ENCODE measurements at places on chromosomes 5 and 9.

DNA sequence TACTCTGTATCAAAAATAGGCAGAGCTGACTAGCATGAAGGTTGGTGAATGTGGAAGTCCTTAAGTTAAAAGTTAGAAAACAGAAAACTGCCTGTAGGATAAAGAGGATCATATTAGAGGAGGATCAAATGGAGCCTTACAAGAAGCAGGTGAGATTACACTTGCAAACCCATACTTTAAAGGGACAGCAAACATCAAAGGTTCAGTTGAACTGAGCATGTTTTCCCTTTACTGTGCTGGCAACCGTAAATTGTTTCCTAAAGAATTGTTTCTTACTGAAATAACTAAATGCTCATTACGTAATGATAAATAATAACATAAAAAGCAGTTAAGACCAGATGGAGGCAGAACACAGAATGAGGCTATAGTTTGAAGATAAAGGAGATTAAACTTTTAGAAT, 465.3 kb upstream of the FTMT start:
- DNase-seq: no peak

DNA sequence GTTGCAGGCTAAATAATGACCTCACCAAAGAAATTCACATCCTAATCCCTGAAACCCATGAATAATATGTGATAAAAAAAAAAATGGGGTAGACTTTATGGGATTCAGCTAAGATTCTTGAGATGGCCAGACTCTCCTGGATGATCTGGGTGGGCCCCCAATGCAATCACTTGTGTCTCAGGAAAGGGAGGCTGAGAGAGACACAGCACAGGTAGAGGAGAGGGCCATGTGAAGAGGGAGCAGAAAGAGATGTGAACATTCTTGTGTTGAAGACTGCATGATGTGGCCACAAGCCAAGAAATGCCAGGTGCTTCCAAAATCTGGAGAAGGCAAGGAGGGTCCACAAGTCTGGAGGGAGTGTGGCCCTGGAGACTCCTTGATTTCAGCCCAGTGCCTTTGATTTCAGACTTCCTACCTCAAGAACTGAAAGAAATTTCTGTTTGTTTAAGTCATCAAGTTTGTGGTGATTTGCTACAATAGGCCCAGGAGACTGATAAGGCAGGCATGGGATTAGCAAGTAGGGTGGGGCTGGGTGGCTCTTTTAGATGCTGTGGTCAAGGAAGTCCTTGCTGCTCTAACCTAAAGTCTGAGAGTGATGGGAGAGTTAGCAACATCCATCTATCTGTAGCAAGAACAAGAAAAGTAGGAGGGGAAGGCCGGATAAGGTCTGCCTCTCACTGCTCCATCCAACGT, 86.6 kb upstream of the FAM120A start:
- no peak for DNase-seq

GRCh38 chr5:59137846-59138245, 555.0 kb downstream of the RAB3C start:
- no peak for DNase-seq

GRCh38 chr5:151002250-151002649, 18.1 kb upstream of the GPX3 start:
- DNase-seq: peak; percentile 71

- peak; percentile 29 for DNase-seq
Measured at GRCh38 chr5:65326922-65327321, 154.8 kb downstream of the ADAMTS6 start.

DNA sequence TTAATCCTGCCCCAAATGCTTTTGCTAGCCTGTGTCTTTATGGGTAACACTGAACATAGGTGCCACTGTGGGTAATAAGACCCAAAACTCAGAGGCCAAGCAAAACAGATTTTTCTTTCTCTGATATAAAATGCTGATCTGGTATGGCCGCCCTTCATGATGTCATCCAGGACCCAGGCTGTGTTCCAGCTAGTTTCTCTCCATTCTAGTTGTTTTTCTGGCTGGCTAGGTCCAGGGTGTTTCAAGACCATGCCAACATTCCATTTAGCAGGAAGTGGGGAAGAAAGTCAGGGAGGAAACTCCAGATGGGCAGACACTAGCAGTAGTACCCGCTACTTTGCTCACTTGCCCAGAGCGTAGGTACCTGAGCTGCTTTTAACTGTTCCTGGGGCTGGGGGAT, 183.9 kb upstream of the OTULINL start:
- DNase-seq: peak; percentile 77

DNA sequence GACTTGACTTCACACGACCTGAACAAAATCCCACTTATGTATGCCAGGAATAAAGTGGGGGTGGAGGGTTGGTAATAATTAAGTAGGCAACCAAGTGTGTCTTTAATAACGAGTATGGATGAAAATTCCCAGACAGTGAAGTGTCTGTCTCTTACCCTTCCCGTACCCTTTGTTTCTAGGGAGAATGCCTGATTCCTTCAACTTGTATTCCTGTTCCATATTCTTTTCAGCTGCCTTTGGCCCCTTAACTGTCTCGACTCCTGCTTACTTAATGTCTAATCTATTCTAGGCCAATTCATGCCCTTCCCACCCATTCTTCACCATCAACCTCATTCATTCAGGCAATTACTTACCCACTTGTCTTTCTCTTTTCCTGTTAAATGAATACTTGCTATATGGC, 380.5 kb downstream of the RAB3C start:
- no peak for DNase-seq

DNA sequence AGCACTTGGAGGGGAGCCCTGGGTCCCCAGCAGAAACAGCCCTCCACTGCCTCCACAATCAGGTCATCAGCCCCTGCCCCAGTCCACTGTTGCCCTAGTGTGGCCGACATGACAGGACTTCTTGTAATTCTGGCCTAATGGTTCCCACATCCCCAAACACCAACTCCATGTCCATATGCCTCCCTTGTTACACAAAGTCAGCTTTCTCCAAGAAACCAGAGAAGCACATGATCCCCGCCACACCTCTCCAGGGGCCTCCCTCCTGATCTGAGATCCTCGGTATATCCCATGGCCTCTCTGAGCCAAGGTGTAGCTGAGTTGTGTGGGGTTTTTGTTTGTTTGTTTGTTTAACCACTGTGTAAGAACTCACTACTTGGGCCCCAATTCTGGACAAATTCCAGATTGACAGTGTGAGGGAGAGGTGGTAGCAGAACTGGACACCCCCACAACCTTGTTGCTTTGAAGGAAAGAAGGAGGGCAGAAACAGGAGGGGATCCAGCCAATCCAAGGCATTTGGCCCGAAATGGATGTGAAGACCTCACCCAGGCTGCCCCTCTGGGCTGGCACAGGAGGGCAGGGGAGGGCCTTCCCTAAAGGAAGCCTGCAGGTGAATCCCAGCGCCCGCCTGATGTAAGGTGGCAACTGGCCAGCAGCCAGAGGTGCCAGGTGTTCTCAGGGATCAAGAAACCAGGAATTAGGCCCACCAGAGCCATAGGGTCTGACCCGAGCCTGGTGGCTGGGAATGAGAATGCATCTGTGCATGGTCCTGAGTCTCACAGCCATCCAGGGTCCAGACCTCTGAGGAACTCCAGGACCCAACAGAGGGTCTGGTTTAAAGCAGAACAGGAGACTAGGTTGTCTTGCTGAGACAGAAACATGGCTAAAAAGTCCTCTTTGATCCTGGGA, 13.4 kb downstream of the IRF1 start:
- no peak for DNase-seq

DNA sequence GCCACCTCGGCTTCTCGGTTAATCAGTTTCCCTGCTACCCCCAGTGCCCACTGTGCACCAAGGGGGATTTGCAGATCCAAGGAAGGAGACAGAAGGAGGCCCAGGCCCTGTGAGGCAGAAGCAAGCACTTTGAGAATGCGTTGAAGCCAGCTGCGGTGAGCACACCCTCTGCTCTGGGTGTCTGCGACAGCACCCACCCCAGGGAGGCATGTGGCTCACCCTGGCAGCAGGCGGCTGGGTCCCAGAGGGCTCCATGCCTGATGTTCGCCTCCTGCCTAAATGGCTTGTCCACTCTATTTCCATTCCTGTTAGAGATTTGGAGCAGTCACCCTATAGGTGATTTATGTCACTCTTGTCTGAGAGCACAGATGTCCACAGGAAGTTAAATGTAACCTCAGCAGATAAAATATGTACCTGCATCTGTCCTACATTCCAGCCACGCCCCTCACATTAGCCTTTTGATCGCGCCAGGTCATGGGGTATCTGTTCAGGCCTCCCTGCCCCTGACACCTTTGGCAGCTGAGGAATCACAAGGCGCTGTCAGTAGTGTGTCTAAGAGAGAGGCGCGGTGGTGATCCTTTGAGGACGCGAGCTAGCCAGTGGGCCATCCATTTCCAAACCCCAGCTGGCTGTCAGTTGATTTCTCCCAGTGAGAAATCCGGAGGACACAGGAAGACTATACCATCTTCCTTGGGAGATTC, 28.1 kb downstream of the PTGES2 start:
- peak; percentile 47 for DNase-seq

DNA sequence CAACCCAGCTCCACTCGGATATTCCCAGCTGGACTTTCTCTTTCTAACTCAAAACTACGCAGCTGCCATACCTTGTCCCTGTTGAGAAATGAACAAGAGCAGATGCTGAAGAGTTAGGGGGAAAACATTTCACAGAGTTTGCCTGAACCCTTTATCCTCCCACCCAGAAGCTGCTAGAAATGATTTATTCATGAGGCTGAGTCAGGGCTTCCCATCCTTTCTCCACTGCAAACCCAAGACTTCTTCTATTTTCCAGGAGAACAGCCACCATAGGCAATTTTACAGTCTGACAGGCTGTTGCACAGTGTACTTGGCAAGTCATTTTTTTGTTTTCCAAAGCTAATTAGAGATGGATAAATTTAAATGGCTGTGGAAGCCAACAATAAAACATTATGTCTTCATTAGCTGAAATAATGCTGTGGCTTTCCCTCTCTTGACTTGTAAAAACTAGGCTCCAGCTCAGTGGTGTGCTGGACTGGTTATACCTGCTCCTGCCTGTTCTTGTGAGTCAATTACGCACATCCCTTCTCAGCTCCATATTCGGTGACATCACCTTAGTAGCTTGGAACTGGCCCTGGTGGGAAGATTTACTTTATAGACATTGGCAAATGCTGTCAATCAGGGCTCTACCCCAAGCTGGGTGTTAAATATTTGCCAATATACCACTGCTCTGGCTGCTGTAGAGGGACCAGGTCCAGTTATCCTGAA, 71.9 kb downstream of the KIF4B start:
- no peak for DNase-seq

DNA sequence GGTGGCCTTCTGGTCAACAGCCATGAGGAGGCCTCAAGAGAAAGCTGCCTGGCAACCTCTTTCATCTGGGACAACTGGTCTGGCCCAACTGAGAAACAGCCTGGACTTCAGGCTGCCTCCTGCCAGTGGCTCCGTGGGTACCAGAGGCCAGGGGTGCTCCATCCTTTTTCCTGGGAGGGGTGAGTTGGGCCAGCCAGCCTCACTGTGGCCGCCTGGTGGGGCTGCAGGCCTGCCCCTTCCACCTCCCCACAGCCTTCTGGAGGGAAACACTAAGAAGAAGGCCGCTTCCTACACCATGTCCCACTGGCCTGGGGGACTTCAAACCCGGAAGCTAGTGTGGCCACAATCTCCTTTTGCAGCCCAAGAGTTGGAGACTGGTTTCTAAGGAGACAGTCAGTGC, 13.8 kb upstream of the NKD2 start:
- no peak for DNase-seq

- DNase-seq: no peak
Measured at GRCh38 chr5:143594902-143595818, 191.7 kb upstream of the NR3C1 start.

DNA sequence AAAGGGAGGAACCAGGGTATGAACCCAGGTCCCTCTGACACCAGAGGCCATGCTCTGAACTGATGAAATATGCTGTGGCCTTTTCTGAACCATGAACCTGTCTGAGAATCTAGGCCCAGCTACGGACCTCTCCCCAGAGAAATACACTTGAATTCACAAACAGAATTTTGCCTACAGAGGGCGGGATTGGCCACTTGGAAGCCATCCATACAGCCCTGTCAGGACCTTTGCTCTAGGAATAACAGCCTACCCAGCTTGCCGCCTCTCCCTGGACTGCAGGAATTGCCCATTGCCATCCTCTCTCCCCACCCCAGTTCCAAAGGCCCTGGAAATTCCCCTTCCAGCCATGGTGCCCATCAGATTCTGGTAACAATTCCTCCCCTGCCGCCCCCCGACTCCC, 26.6 kb downstream of the MORN5 start:
- DNase-seq: no peak

GRCh38 chr5:35042781-35043180, 5.0 kb downstream of the AGXT2 start:
- no peak for DNase-seq

GRCh38 chr9:96395964-96396363, 12.5 kb upstream of the SLC35D2 start:
- DNase-seq: no peak

DNA sequence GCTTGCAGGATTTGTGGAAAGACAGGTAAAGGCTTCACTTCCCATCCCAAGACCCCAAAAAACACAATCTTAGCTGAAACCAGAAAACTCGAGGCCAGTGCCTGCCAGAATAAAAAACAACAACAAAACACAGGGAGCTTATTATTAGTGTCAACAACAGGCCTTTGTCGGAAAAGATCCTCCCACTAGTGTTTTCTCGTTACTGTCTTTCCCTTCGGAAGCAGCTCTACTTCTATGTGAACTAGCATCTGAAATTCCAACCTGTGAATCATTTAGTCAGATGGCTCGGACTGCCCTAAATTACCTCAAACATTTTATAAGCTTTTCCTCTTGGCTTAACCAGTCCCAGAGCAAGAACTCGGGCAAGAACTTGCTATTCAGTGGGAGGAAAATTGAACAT, 122.2 kb upstream of the GNA14 start:
- no peak for DNase-seq

GRCh38 chr5:42982107-42982622, 58.0 kb downstream of the ANXA2R start:
- DNase-seq: no peak

DNA sequence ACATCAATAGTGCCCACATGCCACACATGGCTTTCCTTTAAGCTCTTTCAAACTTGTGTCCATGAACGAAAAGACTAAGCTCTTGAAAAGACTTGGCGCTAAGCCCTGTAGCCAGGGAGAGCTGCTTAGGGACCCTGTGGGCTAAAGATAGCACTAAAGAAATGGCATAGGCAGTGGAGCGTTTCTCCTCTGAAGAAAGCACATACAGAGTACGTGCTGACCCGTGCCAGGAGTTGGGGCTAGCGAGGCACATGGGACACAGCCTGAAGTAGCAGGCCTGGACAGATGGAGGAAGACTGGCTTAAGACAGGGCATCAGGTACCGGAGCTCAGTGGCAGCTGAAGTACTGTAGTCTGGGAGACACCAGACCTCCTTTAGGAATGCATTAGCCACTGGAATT, 39.7 kb downstream of the ADGRV1 start:
- no peak for DNase-seq

DNA sequence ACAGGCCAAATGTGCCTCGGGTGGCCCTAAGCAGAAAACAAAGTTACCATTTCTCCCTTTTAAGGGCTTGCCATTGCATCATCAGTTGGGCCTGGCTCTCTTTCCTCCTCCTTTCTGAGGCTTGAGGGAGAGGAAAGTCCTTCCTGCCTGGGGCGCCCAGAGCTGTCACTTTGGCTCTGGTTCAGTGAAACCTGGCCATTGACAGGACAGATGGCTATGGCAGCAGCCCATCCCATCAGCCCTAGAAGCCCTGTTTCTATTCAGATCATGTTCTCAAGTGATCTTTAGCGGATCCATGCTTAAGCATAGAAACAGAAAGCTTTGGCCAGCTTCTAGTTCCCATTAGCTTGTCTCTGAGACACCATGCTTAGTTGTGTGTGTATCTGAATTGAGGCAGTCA, 293.4 kb downstream of the YTHDC2 start:
- peak; percentile 30 for DNase-seq

Data from cardiac fibroblast (primary cell).